Activated CD4-positive, alpha-beta T cell treated with anti-CD3 and anti-CD28 coated beads, Interleukin-2, amount 50 U/mL, for 16 hours (primary cell): ENCODE measurements at places on chromosomes 16 and 17.
A peak's percentile ranks its signal among the peaks of the same experiment; 100 is the strongest.

DNA sequence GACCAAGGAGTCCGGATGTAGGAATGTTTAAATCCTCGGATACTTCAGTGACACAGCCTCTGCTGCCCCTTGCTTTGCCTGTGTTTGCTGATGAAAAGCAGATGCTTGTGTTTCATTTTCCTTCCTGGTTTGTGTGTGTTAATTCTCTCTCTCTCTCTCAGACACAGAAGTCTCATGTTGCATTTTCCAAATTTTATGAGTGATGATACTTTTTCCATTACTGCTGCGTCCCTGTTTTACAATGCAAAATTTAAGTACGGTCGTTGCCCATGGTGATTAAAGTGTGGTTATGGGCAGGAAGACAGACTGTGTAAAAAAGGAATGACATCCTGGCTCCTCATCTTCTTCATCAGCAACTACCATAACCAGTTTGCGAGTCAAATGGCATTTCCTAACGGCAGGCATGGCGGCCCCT, 5.7 kb downstream of the RMI2 start:
- DNase-seq, result no peak

DNA sequence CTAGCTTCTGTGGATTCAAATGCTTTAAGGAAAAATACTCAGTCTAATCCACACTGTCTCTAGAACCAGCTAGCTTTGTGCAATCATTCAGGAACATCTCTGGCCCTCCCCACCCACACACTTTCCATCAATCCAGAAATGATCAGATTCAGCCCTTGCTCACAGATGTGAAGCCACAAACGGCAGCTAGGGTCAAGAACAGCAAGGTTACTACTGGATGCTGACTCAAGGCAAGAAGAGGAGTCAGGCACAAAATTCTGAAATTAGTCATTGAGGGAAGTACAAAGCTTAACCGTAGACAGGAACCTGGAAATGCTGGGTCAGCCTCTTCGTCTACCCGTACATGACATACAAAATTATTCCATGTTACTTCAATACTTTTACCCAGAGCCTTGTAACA, 174.6 kb downstream of the CDH13 start:
- peak; percentile 86 for DNase-seq

DNA sequence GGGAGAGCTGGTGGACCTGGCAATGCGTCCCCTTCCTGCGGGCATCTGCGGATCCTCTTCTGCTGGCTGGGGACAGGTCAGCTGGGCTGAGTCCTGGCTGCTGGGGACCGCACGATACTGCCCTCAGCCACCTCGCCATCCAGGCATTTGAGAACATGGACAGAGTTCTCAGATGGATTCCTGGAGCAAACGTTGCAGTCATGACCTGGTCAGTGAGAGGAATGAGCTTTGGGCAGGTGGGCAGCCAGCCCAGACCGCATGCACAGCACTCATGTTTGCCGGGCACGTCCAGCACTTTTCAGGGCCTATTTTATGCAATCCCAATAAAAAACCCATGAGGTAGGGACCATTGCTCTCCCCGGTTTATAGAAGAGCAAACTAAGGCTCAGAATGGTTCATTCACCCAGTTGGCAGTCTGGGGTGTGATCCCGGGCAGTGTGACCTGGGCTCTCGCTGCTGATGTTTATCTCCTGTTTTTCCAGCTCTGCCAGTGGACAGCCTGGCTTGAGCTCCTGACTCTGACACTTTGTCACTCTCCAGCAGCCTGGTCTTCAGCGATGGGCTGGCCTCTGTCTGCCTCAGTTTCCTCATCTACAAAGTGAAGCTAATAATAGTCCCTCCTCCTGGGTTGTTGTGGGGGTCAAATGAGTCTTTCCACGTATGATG, 294.7 kb downstream of the IRF8 start:
- no peak for DNase-seq

DNA sequence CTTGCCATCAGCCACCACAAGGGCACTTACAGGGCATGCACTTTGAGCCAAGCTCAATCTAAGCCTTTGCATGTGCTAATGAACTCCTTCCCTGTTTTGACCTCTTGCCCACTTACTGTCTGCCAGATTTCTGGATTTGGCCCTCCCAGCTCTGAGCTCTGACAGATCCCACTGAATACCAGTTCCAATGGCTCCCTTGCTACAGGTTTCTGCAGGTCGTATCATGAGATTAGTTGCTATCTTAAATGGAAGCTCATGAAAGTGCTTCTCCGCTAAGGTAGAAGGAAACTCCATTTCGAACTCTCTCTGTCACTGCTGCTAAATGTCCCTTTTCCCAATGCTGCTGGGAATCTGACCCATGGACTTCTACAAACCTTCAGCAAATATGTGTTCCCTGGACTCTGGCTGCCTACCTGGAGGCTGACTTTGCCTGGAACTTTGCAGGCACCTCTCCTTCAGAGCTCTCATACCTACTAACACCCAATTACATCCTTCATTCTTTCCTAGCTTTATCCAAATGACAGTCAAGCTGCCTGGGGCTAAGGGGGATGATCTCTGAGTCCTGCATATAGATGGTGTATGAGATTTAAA, 23.5 kb upstream of the TOB1 start:
- DNase-seq, result no peak

- no peak for DNase-seq
These were observed 47.8 kb upstream of the NUFIP2 start for GRCh38 chr17:29341726-29342125.

DNA sequence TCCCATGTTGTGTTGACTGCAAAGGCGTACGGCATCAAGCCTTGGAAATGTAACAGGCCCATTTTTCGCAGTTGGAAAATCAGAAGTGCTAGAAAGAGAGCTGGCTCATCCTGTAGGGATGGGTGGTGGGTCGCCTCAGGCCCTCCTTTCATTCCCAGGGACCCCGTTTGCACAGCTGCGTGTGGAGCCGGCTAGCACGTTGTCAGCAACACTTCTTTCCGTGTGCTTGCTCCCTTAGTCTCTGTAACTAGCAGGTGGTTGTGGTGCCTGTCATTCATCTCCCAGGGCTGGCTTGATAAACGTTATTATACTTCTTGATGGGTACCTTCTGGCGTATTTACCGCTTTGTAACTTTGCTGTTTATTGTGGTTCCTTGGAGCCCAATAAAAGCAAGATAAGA, 239.0 kb upstream of the CACNG5 start:
- DNase-seq, result no peak

- no peak for DNase-seq
These were observed 21.8 kb downstream of the RAB11FIP4 start for GRCh38 chr17:31413081-31413799.

- no peak for DNase-seq
These were observed 72.3 kb downstream of the TANGO6 start for GRCh38 chr16:68915589-68915988.

DNA sequence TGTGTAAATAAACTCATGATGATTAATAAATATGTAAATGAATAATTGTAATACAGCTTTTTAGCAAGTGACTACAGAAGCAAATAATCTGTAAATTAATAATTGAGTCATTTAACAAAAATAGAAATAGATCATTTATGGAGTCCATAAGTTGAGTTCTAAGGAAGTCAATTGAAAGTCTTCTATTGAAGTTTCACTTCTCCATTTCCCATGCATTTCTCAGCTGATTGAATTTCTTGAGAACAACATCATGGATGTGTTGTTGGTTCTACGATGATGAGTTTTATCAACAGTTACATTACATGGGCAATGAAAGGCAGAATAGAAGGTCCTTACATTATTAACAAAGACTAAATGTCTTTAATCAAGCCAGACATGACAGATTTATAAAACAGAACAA, 290.4 kb downstream of the MAP2K6 start:
- DNase-seq, result no peak

GRCh38 chr17:3723556-3724377, at the start of gene HASPIN:
Gene HASPIN (plus strand): TSS chr17:3723903. CDS start chr17:3723936, 33 bp downstream.
- peak; percentile 95 for DNase-seq

DNA sequence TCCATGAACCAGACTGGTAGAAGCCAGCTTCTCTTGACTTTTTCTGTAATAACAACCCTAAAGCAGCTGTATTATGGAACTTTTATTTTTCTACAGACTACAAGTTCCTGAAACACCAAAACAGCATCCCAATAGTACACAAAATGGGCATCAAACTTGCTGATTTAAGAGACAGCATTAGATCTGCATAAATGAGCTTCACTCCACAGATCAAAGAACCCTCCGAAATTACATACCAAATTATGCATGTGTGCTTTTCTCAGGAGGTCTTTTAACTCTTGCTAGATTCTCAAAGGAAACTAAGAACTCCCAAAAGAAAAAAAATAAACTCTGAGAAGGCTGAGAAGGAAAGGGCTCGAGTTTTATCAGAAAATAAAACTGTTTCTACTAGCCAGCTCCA, 12.3 kb downstream of the UBE2G1 start:
- DNase-seq, result no peak

DNA sequence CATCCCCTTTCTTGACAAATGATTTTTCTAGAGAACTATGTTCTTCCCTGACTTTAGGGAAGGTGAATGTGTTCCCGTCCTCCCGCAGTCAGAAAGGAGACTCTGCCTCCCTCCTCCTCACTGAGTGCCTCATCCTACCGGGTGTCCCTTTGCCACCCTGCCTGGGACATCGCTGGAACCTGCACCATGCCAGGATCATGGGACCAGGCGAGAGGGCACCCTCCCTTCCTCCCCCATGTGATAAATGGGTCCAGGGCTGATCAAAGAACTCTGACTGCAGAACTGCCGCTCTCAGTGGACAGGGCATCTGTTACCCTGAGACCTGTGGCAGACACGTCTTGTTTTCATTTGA, 7.4 kb downstream of the NAT9 start:
- DNase-seq, result no peak

DNA sequence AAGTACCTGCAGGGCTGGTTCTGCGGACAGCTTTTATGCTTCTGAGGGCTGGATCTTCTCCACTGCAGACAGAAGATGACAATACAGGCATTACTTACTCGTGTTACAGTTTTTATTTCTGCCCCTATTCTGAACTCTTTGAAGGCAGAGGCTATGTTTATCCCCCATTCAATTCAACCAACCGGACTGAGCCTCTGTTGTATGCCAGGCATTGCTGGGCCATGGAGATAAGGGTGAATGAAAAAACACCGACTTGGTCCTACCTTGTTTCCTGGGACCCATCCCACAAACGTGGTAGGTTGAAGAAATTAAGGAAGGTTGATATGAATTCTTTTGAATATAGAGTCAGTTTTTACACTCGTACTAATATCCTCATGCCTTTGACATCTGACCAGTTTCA, 10.0 kb upstream of the HP start:
- no peak for DNase-seq

DNA sequence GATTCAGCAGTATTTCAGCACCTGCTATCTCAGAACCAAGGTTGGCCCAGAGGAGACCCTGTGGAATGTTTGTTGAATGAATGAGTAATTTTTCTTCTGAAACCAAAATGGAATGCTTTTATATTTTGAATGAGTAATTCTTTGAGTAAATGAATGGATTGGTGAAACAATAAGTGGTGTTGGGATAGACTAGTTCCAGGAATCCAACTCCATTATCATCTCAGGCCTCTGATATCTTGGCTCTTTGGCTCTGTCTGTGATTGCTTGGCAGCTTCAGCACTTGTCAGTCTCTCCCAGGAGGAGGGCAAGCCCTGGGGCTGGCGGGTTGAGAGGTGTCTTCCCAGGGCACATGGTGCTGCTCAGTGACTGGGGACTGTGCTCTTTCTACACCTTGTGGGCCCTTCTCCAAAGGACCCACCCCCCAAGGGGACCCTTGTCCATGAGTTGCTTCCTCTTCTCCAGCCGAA, 284.4 kb upstream of the FOXF1 start:
- DNase-seq, result no peak

DNA sequence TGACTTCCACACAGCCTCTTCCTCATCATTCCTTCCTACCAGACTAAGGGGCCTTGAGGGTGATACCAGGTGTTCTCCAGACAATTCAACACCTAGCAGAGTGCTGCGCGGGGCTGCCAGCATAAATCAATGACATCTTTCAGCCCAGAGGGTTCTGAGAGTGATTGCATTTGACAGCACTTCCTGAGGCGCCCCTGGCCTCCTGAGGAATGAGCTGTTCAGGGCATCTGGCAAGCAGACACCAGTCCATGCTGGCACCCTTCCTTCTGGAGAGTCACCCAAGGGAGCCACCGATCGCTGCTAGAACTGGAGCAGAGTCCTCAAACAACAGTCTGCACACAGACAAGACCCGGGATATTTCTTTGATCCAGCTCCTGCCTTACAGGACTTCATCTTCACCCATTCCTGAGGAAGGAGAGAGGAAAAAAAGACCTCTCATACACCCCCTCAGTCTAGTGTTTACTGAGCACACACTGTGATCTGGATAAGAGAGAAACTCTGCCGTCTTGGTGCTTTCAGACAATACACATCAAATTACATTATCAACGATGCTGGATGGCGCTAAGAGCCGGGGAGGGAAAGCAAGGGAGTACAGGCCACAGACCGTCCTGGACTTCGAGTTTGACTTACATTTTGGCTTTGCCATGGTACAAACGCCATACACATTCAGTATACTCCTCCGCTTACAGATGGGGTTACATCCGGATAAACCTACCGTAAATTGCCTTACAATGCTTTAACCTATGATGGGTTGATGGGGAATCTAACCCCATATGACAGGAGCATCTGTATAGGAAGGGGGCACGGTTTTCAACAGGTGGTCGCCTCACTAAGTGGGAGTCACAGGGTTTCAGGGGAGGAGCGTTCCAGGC, 23.0 kb downstream of the NPTX1 start:
- no peak for DNase-seq

GRCh38 chr17:50425682-50426471, at the start of gene ACSF2:
Gene ACSF2 (plus strand): TSS chr17:50426218. CDS start chr17:50426262, 44 bp downstream.
- peak; percentile 72 for DNase-seq

DNA sequence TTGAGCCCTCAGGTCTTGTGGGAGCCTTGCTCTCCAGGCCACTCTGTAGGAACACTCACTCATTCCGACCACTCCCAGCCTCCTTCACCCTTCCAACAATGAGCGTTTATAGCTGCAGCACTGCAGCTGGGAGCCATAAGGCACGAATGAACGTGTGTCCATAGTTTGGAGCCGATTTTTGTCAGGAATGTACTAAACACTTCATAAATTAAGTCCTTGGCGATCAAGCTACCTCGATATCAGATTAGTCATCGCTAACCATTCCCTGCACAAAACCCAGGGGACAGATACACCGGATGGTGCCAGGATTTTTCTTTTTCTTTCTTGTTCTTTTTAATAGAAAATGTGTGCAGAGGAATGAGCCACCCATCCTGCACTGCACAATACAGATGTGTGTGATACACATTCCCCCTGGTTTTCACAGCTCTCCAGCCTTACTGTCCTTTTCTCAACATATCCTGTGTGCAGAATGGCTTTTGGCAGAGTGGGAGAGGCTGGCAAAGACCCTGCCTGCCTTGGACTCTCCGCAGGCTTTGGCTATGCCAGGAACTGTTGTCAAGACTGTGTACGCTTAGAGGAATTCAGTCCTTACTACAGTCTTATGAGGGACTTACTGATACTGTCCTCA, 68.4 kb upstream of the ELAC2 start:
- DNase-seq, result no peak

GRCh38 chr17:1137465-1137894, 42.3 kb downstream of the ABR start:
- DNase-seq, result peak; percentile 30

GRCh38 chr17:45261577-45262515, at the start of gene SPATA32:
Gene SPATA32 (minus strand): TSS chr17:45262094. CDS start chr17:45262016, 78 bp downstream.
- peak; percentile 62 for DNase-seq
